ENCODE measurements at places on chromosomes 6 and 20.

- DNase-seq, result no peak
Measured at GRCh38 chr20:25529295-25529951, 55.9 kb downstream of the NINL start.

- no peak for DNase-seq
Measured at GRCh38 chr6:118468682-118469465, 79.2 kb upstream of the PLN start.

DNA sequence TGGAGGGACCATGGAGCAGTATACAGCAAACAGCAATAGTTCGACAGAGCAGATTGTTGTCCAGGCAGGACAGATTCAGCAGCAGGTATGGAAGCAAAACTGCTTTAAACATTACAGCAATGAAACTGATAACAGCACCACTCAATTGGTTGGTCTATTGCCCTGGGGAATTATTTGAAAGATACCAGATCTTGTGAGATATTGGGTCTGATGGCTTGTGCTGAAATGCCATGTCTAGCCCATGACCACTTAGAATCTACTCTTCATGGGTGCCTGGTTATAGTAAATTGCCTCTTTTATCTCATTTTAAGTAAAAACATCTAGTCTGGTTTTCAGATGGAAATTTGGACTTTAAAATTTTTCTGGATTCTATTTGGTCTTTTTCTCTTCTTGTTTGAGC is 6.3 kb downstream of the NFYA start:
- no peak for DNase-seq

DNA sequence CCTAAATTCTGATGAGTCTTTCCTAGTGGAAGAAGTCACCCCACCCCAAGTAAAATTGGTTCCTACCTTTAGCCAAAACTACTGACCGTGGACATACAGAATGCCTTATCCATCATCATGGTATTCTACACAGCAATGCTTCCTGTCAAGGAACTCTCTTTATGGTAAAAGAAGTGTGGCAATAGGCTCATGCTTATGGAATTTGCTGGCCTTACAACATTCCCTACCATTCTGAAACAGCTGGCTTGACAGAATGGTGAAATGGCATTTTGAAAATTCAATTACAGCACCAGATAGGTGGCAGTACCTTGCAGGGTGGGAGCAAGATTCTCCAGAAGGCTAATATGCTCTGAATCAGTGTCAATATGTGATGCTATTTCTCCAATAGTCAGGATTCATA is 41.8 kb upstream of the BACH2 start:
- no peak for DNase-seq

DNA sequence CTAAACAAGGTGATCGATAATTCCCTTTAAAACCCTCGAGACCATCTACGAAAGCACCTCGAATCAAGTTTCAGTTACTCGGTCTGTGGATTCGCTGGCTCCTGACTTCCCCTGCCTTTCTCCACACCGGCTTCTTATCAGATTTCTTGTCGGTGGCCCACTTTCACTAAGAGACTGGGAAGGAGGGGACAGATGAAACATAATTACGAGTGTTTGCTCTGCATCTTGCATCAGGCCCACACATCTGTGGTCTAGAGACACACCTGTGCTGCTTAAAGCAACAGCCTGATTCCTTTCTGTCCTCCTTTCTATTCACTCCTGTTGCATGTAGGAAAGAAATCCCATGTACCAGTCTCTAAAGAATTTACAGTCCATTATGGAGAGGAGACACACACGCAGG is 37.7 kb downstream of the INSM1 start:
- no peak for DNase-seq

GRCh38 chr6:49565261-49565660 is 14.8 kb downstream of the C6orf141 start:
- no peak for DNase-seq

Measured in NCI-H1436 treated with DMSO at 0.1 percent for 48 hours (cell line).